ENCODE measurements at places on chromosomes 11 and 22. TPM values are rescaled to one million over a fixed set of nuclear protein-coding genes. Genes with fewer than 3 reads are reported as not detected.

LRRC56 gene
- total RNA-seq = 2.5 TPM

MN1 gene
- total RNA-seq = 16.3 TPM

C11orf42 gene
- total RNA-seq = not detected

MOGAT2 gene
- total RNA-seq = 0.11 TPM

OR8D4 gene
- not detected for total RNA-seq

FSHB gene
- not detected for total RNA-seq

CCDC157 gene
- 3.8 TPM for total RNA-seq

NUDT8 gene
- total RNA-seq = 7.8 TPM

ZNF280B gene
- total RNA-seq = 5.9 TPM

PGA5 gene
- total RNA-seq = 0.30 TPM

VSTM5 gene
- 0.27 TPM for total RNA-seq

GSTT2 gene
- total RNA-seq = 1.1 TPM

GRCh38 chr22:25777870-25778269 lies 35.9 kb downstream of the MYO18B start:
- no peak overlapping the region for H3K4me3 ChIP-seq
- DNase-seq = no peak
- H3K36me3 ChIP-seq = no peaks in the 10 kb centered on the region
- H3K27me3 ChIP-seq = no peaks in the 10 kb centered on the region
- no peaks in the 10 kb centered on the region for H3K4me1 ChIP-seq
- H3K27ac ChIP-seq = no peak overlapping the region

GRCh38 chr11:104873252-104873651 lies 25.0 kb downstream of the CASP12 start:
- no peak overlapping the region for H3K4me3 ChIP-seq
- H3K27ac ChIP-seq = no peak overlapping the region
- H3K36me3 ChIP-seq = peaks cover 2% of the 10 kb centered on the region
- peak; percentile 37 for DNase-seq

- DNase-seq = no peak
- H3K4me3 ChIP-seq = no peak overlapping the region
- peaks cover 14% of the 10 kb centered on the region for H3K36me3 ChIP-seq
- no peak overlapping the region for H3K27ac ChIP-seq
- H3K27me3 ChIP-seq = peaks cover 1% of the 10 kb centered on the region
- peaks cover 8% of the 10 kb centered on the region for H3K4me1 ChIP-seq
These were observed 16.6 kb downstream of the TUG1 start for GRCh38 chr22:30985561-30986208.

GRCh38 chr22:33389936-33390335 lies 331.8 kb upstream of the SYN3 start:
- no peaks in the 10 kb centered on the region for H3K27me3 ChIP-seq
- H3K36me3 ChIP-seq = peaks cover under 1% of the 10 kb centered on the region
- DNase-seq = no peak
- no peak overlapping the region for H3K4me3 ChIP-seq
- H3K4me1 ChIP-seq = no peaks in the 10 kb centered on the region
- H3K27ac ChIP-seq = no peak overlapping the region

DNA sequence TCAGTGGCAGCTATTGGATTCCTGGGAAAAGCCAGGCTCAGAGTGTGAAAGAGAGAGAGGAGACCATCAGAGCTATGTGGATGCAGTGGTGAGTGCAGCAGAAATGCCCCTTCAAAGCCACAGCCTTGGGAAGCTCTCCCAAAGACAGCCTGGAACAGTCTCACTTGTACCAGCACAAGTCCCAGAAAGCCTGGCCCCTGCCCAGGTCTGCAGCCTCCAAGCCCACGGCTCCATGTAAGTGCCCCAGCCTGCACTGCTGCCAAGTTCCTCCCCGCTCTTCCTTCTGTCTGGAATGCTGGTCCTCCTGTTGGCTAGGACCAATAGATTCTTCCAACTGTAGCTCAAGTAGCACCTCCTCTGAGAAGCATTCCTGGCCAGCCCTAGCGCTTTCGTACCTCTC lies 539.7 kb downstream of the MIAT start:
- no peaks in the 10 kb centered on the region for H3K36me3 ChIP-seq
- H3K27ac ChIP-seq = no peak overlapping the region
- no peaks in the 10 kb centered on the region for H3K27me3 ChIP-seq
- H3K4me3 ChIP-seq = no peak overlapping the region
- DNase-seq = no peak

DNA sequence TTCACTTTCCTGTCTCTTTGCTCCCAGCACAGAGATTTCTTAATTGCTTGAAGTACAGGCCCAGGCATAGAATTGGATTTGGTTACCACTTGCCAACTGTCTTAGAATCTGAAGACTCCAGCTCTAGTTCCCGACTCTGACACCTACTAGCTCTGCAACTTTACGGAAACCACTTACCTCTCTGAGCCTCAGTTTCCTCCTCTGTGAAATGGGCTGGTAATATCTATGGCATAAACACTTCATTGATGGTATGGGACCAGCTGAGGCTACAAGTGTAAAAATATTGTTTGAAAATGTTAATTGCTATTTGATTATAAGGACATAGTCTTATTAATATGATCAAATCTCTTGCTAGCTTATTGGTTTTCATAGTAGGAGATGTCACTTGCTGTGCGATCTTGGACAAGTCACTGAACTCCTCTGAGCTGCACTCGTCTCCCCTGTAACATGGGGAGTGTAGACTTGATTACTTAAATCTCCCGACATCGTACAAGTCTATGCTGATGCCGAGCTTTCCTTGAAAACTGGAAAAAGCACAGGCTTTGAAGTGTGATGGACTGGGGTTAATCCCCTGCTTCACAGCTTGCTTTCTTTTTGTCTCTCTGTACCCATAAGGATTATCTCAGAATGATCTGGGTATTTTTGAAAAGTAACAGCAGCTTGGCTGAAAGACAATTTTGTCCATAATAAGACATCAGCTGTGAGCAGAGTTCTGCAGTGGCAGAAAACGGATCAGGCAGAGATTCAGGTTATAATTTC lies 11.8 kb upstream of the E2F8 start:
- DNase-seq = no peak
- H3K27ac ChIP-seq = no peak overlapping the region
- no peaks in the 10 kb centered on the region for H3K4me1 ChIP-seq
- peaks cover 19% of the 10 kb centered on the region for H3K36me3 ChIP-seq
- H3K4me3 ChIP-seq = no peak overlapping the region
- peaks cover 18% of the 10 kb centered on the region for H3K27me3 ChIP-seq

DNA sequence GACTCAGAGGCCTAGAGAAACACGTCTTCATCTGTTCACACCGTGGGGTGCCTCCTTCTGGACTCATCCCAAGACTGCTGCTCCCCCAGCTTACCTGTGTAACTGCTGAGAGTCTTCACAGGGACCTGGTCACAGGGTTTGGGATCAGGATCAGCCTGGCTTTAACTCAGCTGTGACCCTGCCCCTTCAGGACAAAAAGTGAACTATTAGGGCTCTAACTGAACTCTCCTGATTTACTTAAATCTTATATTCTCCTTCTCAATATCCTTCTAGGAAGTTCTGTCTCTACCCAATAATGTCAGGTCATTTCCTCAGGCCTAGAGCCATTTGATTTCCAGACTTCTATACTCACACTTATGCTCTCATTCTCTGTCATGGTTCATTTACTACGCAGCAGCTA lies 108.4 kb downstream of the ZNF280B start:
- no peak overlapping the region for H3K4me3 ChIP-seq
- H3K27ac ChIP-seq = no peak overlapping the region
- no peaks in the 10 kb centered on the region for H3K4me1 ChIP-seq

DNA sequence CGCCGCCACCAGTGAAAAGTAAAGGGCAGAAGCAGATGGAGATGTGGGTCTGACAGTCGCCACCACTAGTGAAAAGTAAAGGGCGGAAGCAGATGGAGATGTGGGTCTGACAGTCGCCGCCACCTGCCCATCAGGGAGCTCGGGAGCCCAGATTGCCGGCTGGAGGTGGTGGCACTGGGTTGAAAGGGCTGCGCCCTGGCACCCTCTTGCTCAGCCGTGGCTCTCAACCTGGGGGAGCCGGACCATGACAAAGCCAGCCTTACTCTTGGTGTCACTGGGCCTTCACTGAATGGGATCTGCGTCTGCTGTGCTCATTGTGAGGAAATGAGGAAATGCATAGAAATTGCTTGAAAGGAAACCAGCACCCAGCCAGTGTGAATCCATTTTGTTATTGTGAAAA lies 36.3 kb downstream of the AP2A2 start:
- peaks cover 9% of the 10 kb centered on the region for H3K4me1 ChIP-seq
- peaks cover 50% of the 10 kb centered on the region for H3K36me3 ChIP-seq
- H3K4me3 ChIP-seq = no peak overlapping the region
- no peak overlapping the region for H3K27ac ChIP-seq
- H3K27me3 ChIP-seq = no peaks in the 10 kb centered on the region
- DNase-seq = no peak

DNA sequence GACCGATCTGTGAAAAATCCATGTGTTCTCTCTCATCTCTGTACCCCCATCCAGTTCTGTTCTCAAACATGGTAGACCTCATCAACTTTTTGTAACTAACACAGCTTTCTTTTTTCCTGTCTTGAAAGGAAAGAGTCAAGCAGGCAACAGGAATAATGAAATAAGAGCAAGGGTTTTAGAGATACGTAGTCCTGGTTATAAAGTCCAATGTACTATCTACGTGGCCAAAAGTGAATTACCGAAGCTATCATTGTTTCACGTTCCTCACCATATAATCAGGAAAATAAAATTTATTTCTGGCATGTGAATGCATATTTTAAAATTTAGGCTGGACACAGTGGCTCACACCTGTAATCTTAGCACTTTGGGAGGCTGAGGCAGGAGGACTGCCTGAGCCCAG lies 472.2 kb upstream of the ANO3 start:
- H3K4me1 ChIP-seq = peaks cover 13% of the 10 kb centered on the region
- no peak for DNase-seq

- peaks cover 5% of the 10 kb centered on the region for H3K4me1 ChIP-seq
- H3K36me3 ChIP-seq = peaks cover 23% of the 10 kb centered on the region
- DNase-seq = no peak
- no peak overlapping the region for H3K4me3 ChIP-seq
These were observed 42.6 kb downstream of the FAM227A start for GRCh38 chr22:38613588-38613987.

DNA sequence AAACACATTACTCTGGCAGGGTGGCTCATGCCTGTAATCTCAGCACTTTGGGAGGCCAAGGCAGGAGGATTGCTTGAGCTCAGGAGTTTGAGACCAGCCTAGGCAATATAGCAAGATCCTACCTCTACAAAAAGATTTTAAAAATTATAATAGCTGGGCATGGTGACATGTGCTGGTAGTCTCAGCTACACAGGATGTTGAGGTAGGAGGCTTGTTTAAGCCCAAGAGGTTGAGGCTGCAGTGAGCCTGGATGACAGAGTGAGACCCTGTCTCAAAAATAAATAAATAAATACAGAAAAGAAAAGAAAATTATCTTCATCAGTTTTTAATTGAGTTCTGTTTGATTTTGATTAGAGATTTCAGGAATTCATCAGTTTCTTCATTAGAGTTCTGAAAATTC lies 5.2 kb downstream of the CCDC134 start:
- peaks cover 11% of the 10 kb centered on the region for H3K36me3 ChIP-seq
- H3K4me3 ChIP-seq = no peak overlapping the region
- no peak overlapping the region for H3K27ac ChIP-seq
- peaks cover 18% of the 10 kb centered on the region for H3K4me1 ChIP-seq
- DNase-seq = no peak

DNA sequence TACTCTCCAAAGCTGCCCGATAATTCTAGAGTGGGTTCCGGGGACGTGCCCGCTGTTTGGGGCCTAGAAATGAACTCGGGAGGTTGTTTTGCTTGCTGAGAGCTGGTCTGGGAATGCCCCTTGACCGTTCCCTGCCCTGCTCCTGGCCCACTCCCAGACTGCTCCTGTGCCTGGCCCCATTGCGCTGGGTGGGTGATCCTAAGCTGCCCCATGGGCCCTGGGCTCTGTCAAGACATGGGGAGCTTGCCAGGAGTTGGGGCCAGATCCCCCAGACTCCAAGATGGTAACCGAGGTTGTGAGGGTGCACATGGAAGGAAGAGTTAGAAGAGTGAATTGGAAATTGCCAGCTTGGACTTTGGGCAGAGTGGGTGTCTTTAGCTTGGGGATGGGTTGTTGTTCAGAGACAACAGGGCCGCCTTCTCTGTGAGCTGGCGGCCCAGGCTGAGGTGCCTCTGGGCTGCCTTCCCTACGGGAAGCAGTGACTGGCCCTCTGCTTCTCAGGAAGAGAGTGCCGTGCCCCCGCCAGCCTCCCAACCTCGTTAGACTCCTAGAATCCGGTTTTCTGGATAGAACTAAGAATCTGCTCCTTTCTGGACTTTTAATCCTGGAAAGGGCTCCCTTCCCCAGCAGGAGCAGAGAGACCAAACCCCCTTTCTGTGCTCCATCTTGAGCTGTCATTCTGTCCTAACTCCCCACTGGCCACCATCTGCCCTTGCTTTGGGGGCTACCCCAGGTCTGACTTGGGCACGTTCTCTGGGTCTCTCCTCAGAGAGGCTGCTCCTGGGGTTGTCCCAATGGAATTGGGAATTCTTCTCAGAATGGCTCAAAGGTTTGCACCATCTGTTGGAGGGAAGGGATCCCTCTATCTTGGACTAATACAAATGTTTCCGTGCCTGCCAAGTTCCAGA lies 1.8 kb downstream of the ST3GAL4 start:
- H3K4me1 ChIP-seq = peaks cover 53% of the 10 kb centered on the region
- no peak overlapping the region for H3K27ac ChIP-seq
- H3K36me3 ChIP-seq = no peaks in the 10 kb centered on the region
- H3K4me3 ChIP-seq = peak overlapping the region; percentile 69
- no peak for DNase-seq

GRCh38 chr11:16986434-16987204 lies 27.6 kb downstream of the PLEKHA7 start:
- no peaks in the 10 kb centered on the region for H3K27me3 ChIP-seq
- H3K36me3 ChIP-seq = no peaks in the 10 kb centered on the region
- H3K27ac ChIP-seq = peak overlapping the region; percentile 38
- H3K4me1 ChIP-seq = peaks cover 42% of the 10 kb centered on the region
- peak overlapping the region; percentile 20 for H3K4me3 ChIP-seq
- peak; percentile 22 for DNase-seq

GRCh38 chr22:22048981-22049531 lies 66.5 kb upstream of the TOP3B start:
- H3K27ac ChIP-seq = no peak overlapping the region
- H3K27me3 ChIP-seq = peaks cover 84% of the 10 kb centered on the region
- no peaks in the 10 kb centered on the region for H3K36me3 ChIP-seq
- no peak for DNase-seq
- no peaks in the 10 kb centered on the region for H3K4me1 ChIP-seq

All from WTC11 (cell line).